Heart right ventricle (tissue), 16 donors: ENCODE measurements at places on chromosomes 3 and 15. TPM values are rescaled to one million over a fixed set of nuclear protein-coding genes. Genes with fewer than 3 reads are reported as not detected.
A peak's percentile ranks its signal among the peaks of the same experiment; 100 is the strongest.

The SLC9A9 gene
- total RNA-seq, result 3.1 TPM

The WDR73 gene
- total RNA-seq, result 12.6 TPM

DNA sequence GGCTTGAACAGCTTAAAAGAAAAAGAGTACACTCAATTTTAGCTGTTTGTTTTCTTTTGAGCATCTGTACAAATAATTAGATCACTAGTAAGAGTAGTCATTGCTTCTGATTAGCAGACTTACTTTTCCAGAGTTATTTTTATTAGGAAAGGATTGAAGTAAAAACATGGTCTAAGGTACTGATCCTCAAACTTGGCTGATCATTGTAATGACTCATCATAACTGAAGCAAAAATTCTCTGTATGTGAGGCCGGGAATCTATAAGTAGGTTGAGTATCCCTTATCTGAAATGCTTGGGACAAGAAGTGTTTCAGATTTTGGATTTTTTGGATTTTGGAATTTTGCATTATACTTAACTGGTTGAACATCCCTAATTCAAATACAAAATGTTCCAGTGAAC, 12.4 kb downstream of the NMD3 start:
- H3K4me3 ChIP-seq, result no peak overlapping the region
- no peaks in the 10 kb centered on the region for H3K27me3 ChIP-seq
- peaks cover 98% of the 10 kb centered on the region for H3K36me3 ChIP-seq

The TGM5 gene
- not detected for total RNA-seq

DNA sequence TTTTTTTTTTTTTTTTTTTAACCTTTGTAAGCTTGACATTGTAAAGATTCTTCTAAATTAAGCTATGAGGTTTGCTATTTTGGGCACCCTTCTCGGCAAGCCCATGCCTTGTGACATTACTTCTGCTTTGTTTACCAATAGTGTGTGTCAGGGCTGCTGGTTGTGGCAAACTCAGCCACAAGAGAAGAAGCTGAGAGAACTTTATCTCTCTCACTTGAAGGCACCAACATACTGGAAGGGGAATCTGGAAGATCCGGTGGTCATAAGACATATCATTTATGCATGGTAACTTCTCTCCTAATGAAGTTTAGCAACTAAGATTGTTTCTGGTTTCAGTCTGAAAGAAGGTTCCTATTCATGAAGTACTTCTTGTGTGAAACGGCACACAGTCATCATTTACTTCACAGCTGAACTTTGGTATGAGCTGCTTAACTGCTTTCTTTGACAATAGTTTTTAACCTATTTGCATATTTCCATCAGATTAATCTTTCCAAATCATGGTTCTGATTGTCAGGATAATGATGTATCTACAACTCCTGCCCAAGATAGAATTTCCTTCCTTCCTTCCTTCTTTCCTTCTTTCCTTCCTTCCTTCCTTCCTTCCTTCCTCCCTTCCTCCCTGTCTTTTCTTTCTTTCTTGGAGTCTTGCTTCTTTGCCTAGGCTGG, 189.3 kb downstream of the NFKBIZ start:
- H3K36me3 ChIP-seq, result no peaks in the 10 kb centered on the region
- H3K4me3 ChIP-seq, result no peak overlapping the region
- H3K4me1 ChIP-seq, result no peaks in the 10 kb centered on the region

DNA sequence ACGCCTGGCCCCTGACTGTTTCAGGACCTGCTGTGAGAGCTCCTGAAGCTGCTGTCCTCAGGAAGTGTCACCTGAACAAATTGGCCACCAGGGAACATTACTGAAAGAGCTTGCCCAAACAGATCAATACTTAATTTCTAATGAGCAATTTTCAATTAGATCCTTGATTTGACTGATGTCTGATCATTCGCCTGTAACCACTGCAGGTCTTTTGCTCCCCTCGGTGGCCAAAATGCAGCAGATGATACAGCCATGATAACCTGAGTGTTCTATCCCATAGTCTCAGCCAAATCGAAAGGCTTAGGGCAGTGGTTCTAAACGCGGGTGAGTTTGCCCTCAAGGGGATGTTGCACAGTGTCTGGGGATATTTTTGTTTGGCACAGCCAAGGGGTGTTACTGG, 57.6 kb upstream of the MEX3B start:
- no peak for DNase-seq
- H3K36me3 ChIP-seq, result no peaks in the 10 kb centered on the region
- no peak overlapping the region for H3K4me3 ChIP-seq

DNA sequence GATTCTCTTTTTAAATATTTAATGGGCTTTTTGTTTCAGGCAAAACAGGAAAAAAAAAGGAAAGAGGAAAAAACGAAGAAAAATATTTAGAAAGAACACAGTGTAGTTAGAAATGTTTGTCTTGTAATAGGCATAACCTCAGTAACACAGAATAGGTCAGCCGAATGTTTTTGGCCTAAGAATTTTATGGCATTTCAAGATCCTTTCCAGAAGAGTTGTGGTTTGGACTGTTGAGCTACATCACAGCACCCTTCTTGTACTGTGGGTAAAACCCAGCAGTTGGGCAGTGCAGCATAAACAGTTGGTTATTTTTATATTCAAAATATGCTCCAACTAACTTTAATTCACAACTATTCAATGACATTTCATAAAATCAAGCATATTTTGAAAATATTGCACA, 474.4 kb upstream of the AGTR1 start:
- no peak overlapping the region for H3K4me3 ChIP-seq
- no peaks in the 10 kb centered on the region for H3K27me3 ChIP-seq
- no peak overlapping the region for H3K27ac ChIP-seq
- DNase-seq, result no peak

- no peak overlapping the region for H3K27ac ChIP-seq
- H3K4me1 ChIP-seq, result no peaks in the 10 kb centered on the region
- H3K36me3 ChIP-seq, result no peaks in the 10 kb centered on the region
- H3K27me3 ChIP-seq, result no peaks in the 10 kb centered on the region
- no peak overlapping the region for H3K4me3 ChIP-seq
- no peak for DNase-seq
Measured at GRCh38 chr3:128321418-128321817, 145.3 kb downstream of the DNAJB8 start.

DNA sequence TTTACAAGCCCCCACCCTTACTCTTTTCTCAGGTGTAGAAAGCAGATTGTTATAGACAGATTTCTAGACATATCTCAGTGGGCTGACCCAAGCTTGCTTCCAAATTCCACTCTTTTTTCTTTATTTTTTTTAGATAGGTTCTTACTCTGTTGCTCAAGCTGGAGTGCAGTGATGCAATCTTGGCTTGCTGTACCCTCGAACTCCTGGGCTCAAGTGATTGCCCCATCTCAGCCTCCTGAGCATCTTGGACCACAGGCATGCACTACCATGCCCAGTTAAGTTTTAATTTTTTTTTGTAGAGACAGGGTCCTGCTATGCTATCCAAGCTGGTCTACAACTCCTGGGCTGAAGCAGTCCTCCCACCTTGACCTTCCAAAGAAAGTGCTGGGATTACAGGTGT, 53.5 kb upstream of the ADAMTS9 start:
- H3K4me1 ChIP-seq, result no peaks in the 10 kb centered on the region
- no peak for DNase-seq
- H3K27me3 ChIP-seq, result no peaks in the 10 kb centered on the region
- no peaks in the 10 kb centered on the region for H3K36me3 ChIP-seq
- H3K4me3 ChIP-seq, result no peak overlapping the region

The PAQR5 gene
- 0.38 TPM for total RNA-seq

- no peak for DNase-seq
- H3K27me3 ChIP-seq, result no peaks in the 10 kb centered on the region
- no peaks in the 10 kb centered on the region for H3K4me1 ChIP-seq
- no peak overlapping the region for H3K4me3 ChIP-seq
Measured at GRCh38 chr3:151867666-151868065, 5.8 kb upstream of the SUCNR1 start.

DNA sequence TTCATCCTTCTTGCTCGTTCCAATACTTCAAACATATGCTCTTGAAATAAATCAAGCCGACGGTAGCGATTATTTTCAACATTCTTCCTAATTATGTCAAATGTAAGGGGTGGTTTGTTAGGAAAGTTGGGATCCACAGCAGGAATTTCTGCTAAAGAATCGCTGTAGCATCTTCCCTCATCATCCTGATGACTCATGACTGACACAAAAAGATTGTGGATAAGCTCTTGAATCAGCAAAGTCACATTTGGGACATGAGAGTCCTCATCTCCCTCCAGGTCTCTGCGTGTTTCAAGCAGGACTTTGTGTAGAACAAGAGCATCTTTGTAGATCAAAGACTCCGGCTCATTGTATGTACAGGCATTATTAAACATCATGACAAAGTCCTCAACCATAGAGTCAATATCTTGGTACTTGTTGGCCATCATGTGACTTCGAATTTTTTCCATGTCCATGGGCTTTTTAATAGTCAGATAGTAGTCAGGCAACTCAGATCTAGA, 73.0 kb downstream of the UQCC5 start:
- H3K4me1 ChIP-seq, result peaks cover 30% of the 10 kb centered on the region
- H3K27ac ChIP-seq, result no peak overlapping the region
- DNase-seq, result no peak
- no peaks in the 10 kb centered on the region for H3K36me3 ChIP-seq

- H3K36me3 ChIP-seq, result no peaks in the 10 kb centered on the region
- no peaks in the 10 kb centered on the region for H3K27me3 ChIP-seq
- H3K4me3 ChIP-seq, result no peak overlapping the region
- H3K4me1 ChIP-seq, result no peaks in the 10 kb centered on the region
- no peak overlapping the region for H3K27ac ChIP-seq
- DNase-seq, result no peak
Measured at GRCh38 chr3:17795711-17796110, 53.3 kb upstream of the TBC1D5 start.

DNA sequence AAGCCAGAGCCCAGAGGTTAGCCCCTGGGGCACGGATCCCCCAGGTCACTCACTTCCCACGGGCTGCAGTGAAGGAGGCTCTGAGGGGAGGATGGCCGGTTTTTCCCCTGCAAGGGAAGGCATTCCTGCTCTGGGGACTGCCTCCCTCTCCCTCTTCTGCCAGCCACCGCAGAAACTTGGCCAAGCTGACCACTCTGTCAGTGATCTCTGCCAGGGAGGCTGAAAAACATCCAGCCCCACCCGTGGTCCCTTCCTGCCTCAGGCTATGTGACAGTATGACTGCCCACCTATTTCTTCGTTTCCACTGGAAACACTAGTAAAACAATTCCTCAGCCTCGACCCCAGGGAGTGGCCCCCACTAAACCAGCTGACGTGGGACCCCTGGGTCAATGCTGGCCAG, 14.6 kb upstream of the FANCD2 start:
- peak overlapping the region; percentile 77 for H3K4me3 ChIP-seq
- H3K36me3 ChIP-seq, result no peaks in the 10 kb centered on the region
- DNase-seq, result no peak
- H3K27ac ChIP-seq, result no peak overlapping the region
- H3K4me1 ChIP-seq, result peaks cover 49% of the 10 kb centered on the region

- H3K27me3 ChIP-seq, result no peaks in the 10 kb centered on the region
- no peak overlapping the region for H3K4me3 ChIP-seq
Measured at GRCh38 chr3:120683213-120683612, 1.2 kb upstream of the HGD start.

The EDEM1 gene
- 19.0 TPM for total RNA-seq

GRCh38 chr15:25508369-25509002, 69.7 kb upstream of the UBE3A start:
- H3K27ac ChIP-seq, result no peak overlapping the region
- H3K4me3 ChIP-seq, result no peak overlapping the region
- H3K36me3 ChIP-seq, result no peaks in the 10 kb centered on the region
- no peaks in the 10 kb centered on the region for H3K27me3 ChIP-seq
- DNase-seq, result peak; percentile 13

GRCh38 chr3:110021659-110022058, 684.3 kb upstream of the DPPA4 start:
- DNase-seq, result no peak
- H3K4me1 ChIP-seq, result no peaks in the 10 kb centered on the region
- no peak overlapping the region for H3K27ac ChIP-seq
- no peaks in the 10 kb centered on the region for H3K27me3 ChIP-seq
- no peak overlapping the region for H3K4me3 ChIP-seq
- H3K36me3 ChIP-seq, result no peaks in the 10 kb centered on the region

DNA sequence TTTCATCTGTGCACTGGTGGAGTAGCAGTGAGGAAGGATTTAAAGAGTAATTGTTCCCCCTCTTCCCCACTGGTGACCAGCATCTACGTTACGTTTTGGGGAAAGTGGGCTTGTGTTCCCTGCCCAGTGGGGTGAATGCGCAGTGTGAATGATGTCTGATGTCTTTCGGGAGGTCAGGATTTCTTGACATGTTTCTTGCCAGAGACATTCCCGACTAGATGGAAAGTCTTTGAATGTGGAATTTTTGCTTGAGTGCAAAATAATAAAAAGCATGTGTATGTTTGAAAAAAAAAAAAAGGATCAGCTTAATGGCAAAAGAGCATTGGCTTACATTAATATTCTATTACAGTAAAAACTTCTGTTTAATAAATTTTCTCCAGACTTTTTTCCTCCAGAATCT, 632.2 kb downstream of the FOXP1 start:
- H3K4me1 ChIP-seq, result no peaks in the 10 kb centered on the region
- H3K36me3 ChIP-seq, result peaks cover 9% of the 10 kb centered on the region
- H3K27ac ChIP-seq, result no peak overlapping the region

DNA sequence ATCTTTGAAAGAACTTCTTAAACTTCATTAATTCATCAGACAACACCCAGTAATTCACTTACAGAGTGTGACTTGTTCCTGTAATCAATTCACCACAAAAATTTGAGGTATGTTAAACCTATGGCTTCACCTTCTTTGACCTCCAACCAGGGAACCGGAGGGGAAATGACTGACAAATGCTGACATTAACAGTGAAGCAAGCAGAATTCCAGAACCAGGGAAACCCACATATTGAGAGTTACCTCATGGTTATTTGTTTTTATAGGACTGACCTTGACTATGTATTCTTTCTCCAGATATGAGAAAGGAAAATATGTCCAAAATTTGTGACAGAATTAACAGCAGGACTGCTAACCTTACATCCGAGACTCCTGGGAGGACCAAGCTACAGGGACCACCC, 2.7 kb downstream of the P3H2 start:
- no peaks in the 10 kb centered on the region for H3K36me3 ChIP-seq
- H3K27me3 ChIP-seq, result no peaks in the 10 kb centered on the region
- peaks cover 16% of the 10 kb centered on the region for H3K4me1 ChIP-seq
- H3K27ac ChIP-seq, result no peak overlapping the region
- DNase-seq, result no peak
- H3K4me3 ChIP-seq, result no peak overlapping the region

The RHOV gene
- total RNA-seq, result not detected

The CSTA gene
- 0.42 TPM for total RNA-seq

The HTR3E gene
- total RNA-seq, result not detected

DNA sequence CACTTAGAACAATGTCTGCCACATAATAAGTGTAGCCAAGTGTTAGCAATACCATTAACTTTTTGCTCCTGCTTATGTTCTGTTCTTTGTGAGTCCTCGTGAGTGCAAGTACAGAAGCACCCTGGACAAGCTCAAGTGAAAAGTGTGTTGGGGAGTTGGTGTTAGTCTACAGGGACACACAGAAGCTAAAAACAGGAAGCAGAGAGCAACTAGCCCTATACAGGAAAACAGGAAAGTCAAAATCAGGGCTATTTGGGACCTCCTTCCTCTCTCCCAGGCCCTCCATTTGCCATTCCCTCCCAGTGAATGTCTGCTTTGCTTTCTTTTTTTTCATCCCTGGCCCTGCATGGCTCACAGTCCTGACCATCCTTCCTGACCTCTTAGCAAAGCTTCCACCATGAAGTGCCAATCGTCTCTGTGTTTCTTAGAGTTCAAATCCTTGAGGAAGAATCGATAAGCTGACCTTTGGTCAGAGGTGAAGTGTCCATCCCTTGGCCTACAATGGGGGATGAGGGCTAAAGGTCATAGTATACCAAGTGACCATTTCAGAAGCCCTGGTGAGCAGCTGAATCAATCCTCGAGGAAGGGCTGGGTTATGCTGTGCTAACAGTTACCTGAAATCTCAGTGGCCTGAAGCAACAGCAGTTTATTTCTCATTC, 328.2 kb downstream of the SHQ1 start:
- no peaks in the 10 kb centered on the region for H3K27me3 ChIP-seq
- no peaks in the 10 kb centered on the region for H3K36me3 ChIP-seq
- H3K27ac ChIP-seq, result no peak overlapping the region
- no peak for DNase-seq
- H3K4me3 ChIP-seq, result no peak overlapping the region
